ENCODE measurements at places on chromosomes 5 and 9.

DNA sequence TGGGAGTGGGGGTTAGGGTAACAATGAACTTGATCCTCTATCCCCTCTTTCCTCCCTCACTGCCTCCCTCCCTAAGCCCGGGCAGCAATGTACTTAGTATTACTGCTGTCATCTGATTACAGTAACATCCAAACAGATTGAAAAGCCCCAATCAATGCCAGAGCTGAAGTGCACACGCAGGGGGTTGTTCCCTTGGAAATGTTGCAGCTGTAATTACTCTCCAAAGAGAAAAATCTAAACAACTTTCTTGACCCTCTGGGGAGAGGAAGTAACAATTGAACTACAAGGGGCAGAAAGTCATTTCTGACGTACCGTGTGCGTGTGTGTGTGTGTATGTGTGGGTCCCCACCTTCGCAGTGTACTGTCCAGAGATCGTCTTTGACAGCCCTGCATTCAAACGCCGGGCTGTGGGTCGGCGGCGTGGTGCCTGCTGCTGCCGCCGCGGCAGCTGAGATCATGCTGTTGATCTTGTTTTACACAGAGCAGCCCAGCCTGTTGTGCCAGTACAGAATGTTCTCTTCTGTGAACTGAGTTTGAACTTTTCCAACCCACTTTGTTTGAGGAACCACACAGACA lies 66.0 kb upstream of the KLF9 start:
- DNase-seq: peak; percentile 67

- DNase-seq: peak; percentile 39
Measured at GRCh38 chr9:21873540-21874221, 71.2 kb downstream of the MTAP start.

DNA sequence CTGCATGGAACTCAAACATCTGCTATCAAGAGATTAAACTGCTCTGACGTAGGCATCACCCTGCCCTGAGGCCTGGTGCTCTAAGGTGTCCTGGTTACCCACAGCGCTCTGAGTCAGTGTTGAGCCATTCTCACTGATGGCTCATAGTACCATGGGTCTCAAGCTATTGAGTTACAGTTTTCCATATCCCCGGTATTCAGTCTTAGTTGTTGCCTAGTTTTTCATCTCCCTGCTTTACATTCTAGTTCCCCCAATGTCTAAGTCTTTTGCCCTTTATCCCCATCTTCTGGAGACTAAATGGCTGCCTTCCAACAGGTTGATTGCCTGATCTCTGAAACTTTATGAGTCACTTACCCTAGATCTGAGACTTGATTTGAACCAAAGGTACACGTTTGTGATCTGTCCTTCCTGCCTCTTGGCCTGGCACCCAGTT lies 161.2 kb upstream of the PTGER4 start:
- no peak for DNase-seq

- DNase-seq: peak; percentile 6
Measured at GRCh38 chr9:138007566-138007917, 130.0 kb downstream of the CACNA1B start.

DNA sequence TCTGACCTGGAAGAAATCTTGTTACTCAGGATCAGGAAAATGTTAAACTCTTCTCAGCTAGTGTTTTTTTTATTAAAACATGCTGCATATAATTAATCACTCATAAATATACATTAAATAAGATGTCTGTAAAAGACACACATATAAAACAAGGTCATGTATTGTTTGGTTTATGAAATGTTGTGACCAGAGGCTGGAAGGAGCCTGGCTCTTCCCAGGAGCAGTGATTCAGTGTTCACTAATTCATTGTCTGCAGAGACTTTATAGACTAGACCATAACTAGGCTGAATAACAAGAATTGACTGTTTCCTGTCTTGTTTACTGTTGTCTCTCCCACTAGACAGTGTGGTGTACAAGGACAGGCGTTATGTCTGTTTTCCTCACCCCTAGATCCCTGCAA lies 49.1 kb upstream of the ANKRD55 start:
- no peak for DNase-seq

- DNase-seq: no peak
Measured at GRCh38 chr9:137663584-137663983, 44.8 kb downstream of the EHMT1 start.

GRCh38 chr5:95823218-95823737 lies 752 bp upstream of the GLRX start:
- DNase-seq: no peak

DNA sequence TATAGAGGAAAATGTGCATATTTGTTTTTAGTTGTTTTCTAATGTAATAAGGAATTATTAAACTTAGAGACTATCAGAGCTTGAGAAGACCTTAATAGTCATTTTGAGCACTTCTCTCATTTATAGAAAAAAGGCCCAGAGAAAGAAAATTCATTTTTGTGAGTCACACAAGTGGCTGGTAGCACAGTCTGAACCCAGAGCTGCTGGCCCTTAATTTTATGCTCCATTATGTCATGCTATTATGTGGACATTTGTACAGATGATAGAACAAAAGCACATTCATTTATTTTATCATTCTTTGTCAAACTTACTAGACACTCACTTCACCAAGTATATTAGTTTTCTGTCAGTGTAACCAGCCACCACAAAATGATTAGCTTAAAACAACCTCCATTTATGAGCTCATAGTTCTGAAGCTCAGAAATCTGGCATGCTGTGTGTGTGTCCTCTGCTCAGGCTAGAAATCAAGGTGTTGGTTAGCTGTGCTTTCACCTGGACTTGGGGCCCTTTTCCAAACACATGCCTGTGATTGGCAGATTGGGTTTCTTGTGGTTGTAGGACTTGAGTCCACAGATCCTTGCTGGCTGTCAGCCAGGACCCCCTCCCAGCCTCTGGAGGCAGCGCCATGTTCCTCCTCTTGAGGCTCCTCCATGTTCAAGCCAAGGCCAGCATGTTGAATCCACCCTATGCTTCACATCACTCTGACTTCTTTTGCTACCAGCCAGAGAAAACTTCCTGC lies 188.9 kb downstream of the ARHGAP26 start:
- no peak for DNase-seq

DNA sequence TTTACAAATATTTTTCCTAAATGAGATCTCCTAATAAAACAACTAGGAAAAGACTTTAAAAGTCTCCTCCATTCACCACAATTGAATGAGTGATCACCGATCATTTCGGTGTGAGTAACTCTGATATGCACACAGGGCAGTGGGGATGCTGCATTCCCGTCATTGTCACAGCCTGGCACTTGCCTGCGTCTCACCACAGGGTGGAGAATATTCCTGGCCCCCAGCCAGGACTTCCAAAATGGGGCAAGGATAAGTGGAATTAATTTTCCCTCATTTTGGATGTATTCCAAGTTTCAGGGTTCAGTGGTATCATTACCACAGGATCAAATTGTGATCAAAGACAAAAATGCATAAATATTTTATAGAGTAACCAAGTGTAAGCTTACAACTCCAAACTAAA lies 107.1 kb downstream of the CTNND2 start:
- DNase-seq: no peak

DNA sequence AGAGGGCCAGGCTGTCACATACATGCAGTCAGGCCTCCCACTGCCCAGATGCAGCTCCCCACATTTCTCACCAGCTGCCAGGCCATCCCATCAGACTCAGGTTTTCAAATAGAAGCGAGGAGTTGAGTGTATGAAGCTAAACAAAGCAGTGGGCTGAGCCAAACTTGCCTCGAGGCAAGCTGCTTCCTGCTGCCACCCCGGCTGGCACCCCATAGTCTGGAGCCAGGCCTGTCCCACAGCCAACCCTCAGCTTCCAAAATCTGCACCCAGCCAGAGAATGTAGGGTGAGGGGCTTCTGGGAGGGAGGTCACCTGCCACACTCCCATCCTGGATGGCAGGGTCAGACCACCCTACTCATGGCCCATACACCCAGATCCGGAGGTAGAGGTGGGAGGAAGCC lies 22.3 kb upstream of the ALDH1B1 start:
- DNase-seq: no peak

- peak; percentile 42 for DNase-seq
Measured at GRCh38 chr5:171806976-171807747, 21.5 kb downstream of the SMIM23 start.

GRCh38 chr9:90727488-90727887 lies 74.1 kb upstream of the SYK start:
- no peak for DNase-seq

DNA sequence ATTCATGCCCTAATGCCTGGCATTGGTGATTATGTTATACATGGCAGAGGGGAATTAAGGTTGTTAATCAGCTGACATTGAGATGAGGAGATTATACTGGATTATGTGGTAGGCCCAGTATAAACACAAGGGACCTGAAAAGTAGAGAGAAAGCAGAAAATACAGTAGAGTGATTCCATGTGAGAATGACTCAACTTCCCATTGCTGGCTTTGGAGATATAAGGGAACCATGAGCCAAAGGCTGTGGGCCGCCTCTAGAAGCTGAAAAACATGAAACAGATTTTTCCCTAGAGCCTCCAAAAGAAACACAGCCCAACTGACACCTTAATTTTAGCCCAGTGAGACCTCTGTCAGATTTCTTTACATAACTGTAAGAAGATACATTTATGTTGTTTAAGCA lies 65.0 kb upstream of the CTXN3 start:
- DNase-seq: no peak

DNA sequence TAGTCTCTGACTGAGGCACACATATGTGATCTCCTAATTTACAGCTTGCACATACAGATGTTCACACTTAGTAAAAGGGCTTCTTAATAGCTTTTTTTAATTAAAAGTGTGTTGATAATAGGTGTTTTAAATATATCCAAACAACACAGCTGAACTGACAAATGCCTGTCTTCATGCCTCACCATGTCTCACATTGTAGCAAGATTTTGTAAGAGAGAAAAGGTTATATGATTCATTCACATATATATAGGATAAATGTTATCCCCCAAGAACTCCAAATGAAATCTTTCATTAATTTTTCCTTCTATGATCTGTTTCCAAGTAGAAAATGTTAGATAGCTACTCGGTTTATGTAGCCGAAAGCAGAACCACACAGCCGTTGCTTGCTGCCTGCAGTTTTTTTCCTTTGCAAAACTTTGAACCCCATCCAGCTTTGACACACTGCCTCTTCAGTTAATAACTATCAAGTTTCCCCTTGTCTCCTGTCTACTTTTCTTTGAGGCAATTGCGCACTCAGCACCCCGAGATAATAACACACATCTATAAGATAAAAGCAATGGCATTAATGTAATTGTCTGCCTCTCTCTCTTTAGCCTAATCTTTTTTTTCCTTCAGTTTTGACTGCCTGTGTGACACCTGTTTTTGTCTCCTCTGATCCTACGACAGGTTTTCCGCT lies 299.2 kb downstream of the BNC2 start:
- DNase-seq: no peak

DNA sequence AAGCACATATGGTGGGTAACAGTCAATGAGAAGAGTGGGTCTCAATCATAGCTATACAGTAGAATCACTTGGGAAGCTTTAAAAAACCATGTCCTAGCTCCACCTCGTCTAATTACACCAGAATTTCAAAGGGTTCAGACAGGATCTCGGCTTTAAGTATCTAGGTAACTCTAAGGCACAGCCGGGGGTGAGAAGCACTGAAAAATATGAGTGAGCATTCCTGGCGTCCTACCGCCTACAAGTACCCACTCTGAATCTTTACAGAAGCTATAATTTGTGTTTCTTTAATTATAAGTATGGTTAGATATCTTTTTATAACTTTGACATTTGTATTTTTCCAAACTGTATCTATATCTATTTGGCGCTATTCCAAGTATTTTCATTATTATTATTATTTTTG lies 16.1 kb downstream of the PAIP1 start:
- no peak for DNase-seq

- DNase-seq: no peak
Measured at GRCh38 chr5:4082966-4083564, 487.4 kb downstream of the IRX1 start.

DNA sequence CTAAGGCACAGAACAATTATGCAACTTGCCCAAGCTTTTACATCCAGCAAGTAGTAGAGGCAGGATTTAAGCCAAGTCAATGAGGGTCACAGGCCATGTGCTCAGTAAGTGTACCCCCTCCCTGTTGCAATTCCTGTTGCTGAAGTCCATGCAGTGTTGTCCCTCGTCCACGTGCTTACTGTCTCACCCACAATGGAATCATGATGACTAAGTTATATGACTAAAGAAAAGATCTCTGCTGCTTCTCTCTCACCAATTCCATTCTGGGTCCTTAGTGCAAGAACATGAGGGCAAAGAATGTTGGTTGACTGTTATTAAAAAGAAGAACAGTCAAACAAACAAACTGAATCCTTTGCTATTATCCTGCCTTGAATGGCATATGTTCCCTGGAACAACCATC lies 233.6 kb upstream of the SLC24A2 start:
- peak; percentile 20 for DNase-seq

GRCh38 chr5:61735995-61736394 lies 403.9 kb downstream of the ZSWIM6 start:
- no peak for DNase-seq

GRCh38 chr5:51997500-51997899 lies 614.3 kb downstream of the ISL1 start:
- no peak for DNase-seq

DNA sequence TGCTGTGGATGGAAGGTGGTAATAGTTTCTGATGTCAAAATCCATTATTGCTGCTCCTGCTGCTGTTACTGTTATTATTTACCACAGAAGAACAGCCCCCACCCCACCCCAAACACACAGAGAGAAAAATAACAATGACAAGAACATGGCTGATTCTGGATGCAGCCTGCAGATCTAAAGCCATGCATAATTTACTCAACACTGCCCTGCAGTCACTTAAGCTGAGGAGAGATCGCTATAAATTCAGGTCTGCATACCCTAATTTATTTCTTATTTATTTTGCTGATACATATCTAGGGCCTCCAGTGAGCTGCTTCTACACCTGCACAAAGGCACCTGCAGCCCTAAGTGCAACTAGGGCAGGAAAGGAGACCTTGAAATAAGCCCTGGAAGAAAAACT lies 132.0 kb downstream of the TRIM32 start:
- no peak for DNase-seq

DNA sequence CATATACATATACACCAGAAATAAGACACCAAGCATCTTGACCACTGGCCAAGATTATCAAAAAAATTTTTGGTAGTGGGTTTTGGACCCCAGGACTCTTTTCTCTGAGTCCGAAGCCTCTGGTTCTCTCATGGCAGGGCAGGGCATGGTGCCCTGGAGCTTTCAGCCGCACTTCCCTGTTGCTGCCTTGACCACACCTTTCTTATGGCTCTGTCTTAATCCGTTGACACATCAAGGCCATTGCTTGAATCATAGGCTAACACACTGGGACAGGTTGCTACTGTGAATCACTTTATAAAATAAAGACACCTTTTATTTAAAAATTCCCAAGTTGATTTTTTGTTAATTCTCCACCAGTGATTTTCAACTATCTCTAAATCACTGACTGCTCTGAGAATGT lies 45.4 kb upstream of the CAST start:
- DNase-seq: no peak

DNA sequence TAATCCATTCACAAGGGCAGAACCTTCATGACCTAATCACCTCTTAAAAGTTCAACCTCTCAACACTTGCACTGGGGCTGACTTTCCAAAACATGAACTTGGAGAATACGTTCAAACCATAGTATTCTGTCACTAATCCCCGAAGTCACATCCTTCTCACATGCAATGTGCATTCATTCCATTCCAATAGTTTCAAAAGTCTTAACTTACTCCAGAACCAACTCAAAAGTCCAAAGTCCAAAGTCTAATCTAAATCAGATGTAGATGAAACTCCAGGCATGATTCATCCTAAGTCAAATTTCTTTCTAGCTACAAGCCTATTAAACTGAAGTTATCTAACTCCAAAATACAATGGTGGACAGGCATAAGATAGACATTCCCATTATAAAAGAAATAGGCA lies 21.7 kb upstream of the ADAMTSL1 start:
- no peak for DNase-seq
